ENCODE measurements at places on chromosomes 7 and 10. TPM values are rescaled to one million over a fixed set of nuclear protein-coding genes. Genes with fewer than 3 reads are reported as not detected.
A peak's percentile ranks its signal among the peaks of the same experiment; 100 is the strongest.

DNA sequence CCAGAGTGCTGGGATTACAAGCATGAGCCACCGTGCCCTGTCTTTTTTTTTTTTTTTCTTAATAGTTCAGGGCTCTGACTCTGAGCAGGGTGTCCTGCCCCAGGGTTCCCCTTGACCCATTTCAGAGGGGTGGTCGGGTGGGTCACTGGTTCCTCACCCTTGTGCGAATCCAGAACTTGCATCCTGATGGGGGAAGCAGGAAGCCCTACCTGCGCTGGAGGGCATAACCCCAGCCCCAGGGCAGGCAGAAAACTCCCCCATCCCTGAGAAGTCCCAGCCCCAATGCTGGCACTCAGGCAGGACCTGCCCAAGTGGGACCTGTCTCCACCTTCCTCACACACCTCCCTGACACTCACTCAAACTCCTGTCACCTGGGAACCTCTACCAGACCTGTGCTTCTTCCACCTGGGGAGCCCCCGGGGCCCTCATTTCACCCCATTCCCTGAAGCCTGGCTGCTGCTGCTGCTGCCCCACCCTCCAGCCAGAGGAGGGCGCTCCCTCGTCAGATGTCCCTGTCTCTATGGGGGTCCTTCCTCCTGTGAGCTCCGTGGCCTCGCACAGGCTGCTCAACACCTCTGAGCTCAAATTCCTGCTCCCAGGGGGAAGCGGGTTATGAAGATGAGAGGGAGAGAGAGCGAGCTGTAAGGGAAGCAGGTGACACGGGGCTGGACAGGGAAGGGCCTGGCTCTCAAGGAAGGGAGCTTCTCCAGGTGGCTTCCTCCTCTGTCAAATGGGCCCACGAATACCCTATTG lies 15.1 kb upstream of the ZNF273 start:
- peak; percentile 41 for DNase-seq

DNA sequence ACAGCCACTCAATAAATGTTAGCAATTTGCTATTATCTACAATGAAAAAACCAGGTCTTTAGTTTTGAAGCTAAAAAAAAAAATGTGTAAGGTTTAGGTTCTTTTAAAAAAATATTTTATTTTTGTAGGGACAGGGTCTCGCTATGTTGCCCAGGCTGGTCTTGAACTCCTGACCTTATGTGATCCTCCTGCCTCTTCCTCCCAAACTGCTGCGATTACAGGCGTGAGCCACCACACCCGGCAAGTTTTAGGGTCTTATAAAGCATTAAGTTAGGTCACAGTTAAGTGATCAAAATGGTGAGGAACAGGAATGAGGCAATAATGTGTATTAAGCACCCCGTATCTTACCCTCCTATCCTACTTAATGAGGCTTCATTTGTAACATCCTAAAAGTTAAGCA lies 774 bp downstream of the SEM1 start:
- no peak for DNase-seq

RET gene
- not detected for polyA plus RNA-seq

SYCE1 gene
- polyA plus RNA-seq = not detected

Measured in cardiac muscle cell (in vitro differentiated cells and primary cell).